ENCODE measurements at places on chromosomes 4 and X. TPM values are rescaled to one million over a fixed set of nuclear protein-coding genes. Genes with fewer than 3 reads are reported as not detected.

DNA sequence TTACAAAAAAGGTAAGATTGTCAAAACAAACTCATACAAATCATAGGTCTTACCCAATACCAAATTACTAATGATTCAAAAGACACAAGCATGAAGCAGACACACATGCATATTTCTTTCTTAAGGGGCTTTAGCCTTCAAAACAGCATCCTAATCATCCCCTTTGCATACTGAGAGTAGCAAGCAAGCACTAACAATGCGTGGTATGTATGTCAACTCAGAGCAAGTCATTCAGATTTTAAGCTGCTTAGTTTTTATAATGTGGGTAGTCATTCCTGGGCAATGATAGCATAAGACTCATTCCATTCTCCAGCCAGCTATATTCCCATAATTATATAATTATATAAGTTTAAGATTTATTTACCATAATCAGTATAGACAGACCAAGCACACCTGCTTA lies 219.6 kb downstream of the DKK2 start:
- DNase-seq, result no peak

DNA sequence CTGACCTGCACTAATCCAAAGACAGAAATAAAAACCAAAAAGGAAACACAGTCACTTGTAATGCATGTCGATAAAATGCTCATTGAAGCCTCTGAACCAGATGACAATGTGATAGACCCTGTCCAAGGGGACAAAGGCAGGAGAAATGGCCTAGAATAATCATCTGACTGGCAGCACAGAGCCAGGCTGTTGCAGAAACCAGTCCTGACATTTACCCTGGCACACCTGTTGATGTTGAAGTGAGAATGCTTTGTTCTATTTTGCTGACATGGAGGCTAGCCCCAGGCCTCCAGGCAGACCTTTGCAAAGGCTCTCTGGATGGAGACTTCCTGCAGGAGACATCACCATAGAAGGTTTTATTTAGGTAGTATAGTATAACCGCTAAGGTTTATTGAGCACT lies 41.0 kb downstream of the TFDP3 start:
- DNase-seq, result no peak

EBP gene
- total RNA-seq, result 18.8 TPM

DNA sequence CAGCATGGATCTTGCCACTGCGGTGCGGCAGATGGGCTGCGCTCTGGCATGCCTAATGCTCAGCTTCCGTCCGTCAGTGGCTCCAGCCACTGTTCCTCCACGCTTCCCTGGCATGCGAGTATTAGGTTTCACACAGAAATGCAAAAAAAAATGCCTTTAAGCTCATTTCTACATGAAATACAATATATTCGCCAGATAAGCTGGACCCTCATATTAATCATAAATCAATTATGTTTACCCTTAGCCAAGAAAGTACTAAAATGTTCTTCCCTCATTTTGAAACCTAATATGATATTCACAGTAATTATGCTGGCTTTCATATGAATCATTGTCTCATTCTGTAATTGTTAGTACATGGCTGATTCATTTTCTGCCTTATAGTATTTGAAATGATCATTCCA lies 115.5 kb upstream of the FAM241A start:
- DNase-seq, result no peak

ZMAT1 gene
- 3.9 TPM for total RNA-seq

GRCh38 chr4:3363411-3364141 lies 70.8 kb downstream of the RGS12 start:
- no peak for DNase-seq

- DNase-seq, result no peak
Measured at GRCh38 chrX:138229718-138230117, 481.8 kb downstream of the FGF13 start.

ARR3 gene
- total RNA-seq, result not detected

CT45A2 gene
- not detected for total RNA-seq

DNA sequence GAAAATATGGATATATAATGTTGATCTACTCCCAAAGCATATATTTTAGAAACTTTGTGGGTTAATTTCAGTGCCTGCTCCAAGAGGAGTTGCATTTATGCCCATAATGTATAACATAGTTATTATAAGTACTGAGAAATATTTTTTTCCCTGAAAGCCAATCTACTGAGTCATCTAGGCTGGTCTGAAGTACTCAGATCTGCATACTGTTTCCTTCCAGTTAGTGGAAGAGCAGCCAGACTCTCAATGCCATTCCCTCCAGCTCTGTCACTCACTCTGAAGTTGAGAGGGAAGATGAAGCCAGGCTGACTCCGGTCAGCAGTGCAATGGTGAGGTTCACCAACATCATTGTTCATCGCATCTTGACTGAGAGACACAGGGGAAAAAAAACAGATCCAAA lies 505.1 kb downstream of the PPARGC1A start:
- no peak for DNase-seq

SSX7 gene
- not detected for total RNA-seq

DNA sequence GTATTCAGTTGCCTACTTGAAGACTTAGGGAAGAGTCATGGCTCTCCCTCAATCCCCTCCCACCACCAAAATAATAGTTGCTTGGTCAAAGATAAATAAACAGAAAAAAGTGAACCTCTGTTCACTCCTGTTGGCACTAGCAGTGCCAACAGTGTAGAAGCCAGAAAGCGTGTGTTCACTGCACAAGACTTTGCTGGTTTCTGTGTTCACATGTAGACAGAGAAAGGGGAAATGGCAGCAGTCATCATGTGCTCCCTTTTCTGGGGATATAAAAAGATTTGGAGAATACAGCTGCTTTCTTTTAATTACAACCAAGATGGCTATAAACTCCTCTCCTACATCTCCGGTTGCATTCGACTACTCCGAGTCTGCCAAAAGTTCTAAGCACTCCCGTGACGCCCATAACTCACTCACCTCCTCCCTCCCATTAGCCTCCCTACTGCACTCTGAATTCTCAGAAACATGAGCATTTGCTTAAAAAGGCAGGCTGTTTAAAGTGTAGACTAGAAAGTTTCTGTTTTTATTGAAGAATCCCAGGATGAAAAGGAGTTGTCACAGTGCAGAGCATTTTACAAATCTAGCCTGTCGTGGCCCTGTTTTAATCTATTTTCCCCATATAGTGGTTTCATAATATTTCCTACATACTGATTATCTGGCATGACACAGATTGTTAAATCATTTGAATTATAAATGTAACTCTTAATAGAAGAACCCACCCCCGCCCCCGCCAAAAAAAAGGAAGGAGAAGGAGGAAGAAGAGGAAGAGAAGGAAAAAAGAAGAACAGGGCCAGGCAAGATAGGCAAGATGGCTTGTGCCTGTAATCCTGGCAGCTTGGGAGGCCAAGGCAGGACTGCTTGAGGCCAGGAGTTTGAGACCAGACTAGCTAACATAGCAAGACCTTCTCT lies 16.7 kb downstream of the LGI2 start:
- no peak for DNase-seq

RBMXL3 gene
- not detected for total RNA-seq

GRCh38 chr4:137370206-137370633 lies 162.1 kb downstream of the PCDH18 start:
- DNase-seq, result no peak

GRCh38 chrX:3940000-3940610 lies 226.7 kb upstream of the PRKX start:
- DNase-seq, result no peak

- no peak for DNase-seq
Measured at GRCh38 chr4:160848901-160849760, 1314.7 kb downstream of the FSTL5 start.

MAMLD1 gene
- total RNA-seq, result 11.2 TPM

DNA sequence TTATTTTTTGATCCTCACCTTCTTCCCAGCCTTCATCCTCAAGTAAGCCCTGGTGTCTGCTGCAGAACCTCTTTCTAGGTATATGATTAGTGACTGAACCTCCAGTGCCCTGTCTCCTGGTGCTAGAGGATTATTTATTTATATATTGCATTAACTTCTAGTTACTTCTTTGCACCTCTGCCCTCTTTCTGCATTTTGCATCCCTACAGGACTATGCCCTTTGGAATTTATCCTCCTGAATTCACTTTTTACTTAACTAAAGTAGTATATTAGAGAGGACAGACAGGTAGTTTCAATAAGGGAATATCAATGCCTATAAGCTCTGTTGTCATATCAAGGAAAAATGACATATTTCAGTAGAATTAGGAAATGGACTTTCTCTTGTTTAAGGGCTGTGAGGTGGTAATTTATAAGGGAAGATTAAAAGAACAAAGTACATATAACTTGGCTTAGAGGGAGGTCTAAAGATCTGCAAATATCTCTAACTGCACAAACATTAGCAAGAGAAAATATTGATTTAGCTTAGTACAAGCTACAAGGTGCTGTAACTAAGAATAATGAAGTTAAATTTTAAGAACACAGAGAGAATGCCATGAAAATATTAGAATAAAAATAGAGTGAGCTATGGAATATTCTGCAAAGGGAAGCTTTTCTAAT lies 181.7 kb downstream of the TEX13A start:
- DNase-seq, result no peak

TECRL gene
- not detected for total RNA-seq
